ENCODE measurements at places on chromosomes 11 and 22.

- DNase-seq: no peak
Measured at GRCh38 chr11:64324692-64325469, 7.0 kb downstream of the PRDX5 start.

GRCh38 chr11:123111465-123111864, 49.5 kb upstream of the HSPA8 start:
- DNase-seq: no peak

DNA sequence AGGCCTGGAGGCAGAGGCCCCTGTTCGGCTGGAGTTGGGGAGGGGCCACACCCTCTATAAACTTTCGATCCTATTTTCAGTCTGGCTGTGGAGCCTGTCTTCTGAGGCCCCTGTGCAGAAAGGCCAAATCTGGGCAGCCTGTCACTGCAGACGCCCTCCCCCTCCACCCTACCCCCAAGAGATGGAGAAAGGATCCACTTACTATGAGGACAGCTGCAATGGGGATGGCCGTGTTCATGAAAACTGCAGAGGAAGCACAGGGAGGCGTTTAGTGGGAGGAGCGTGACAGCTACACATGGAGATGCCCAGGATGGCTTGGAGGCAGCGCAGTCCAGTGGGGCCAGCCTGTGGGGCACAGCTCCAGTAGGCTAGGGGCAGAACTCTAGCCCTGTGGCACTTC, 43.5 kb upstream of the KCNJ11 start:
- no peak for DNase-seq

- DNase-seq: no peak
Measured at GRCh38 chr11:9344061-9344680, 29.8 kb upstream of the TMEM41B start.

DNA sequence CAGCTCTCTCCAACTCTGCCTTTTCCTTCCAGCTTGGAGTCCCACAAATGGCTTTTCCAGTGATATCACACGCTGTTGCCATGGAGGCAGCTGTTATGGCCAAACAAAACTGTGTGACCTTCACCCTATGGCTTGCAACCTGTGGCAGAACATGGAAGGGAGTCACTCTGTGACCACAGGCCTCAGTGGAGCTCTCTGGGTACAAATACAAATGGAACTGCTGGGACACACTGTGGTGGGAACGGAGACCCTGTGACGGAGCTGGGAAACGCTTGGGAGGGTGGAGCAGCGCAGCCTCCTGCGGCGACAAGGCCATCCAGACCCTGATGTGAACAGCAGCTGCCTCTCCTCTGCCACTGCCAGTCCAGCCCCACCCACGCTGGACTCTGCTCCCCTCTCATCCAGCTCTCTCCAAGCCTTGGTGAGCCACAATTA, 162.5 kb downstream of the ETS1 start:
- no peak for DNase-seq

DNA sequence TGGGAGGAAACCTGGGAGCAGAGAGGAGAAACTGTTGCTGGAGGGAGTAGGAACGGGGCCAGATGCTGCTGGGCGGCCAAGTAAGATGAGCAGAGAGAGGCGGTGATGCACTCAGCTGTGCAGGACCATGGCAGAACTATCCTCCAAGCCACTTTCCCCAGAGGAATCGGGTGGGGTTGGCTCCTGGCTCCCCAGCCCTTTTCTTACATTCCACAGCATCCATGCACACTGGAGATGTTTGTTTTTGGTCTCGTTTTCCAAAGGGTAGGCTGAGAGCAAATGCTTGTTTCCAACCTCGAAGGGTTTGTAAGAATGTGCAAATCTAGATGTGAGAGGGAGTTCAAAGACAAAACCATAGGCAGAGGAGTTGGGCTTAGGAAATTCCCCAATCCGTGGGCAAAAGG, 73.2 kb downstream of the DBX1 start:
- DNase-seq: no peak
